ENCODE measurements at places on chromosomes 5 and 9.

DNA sequence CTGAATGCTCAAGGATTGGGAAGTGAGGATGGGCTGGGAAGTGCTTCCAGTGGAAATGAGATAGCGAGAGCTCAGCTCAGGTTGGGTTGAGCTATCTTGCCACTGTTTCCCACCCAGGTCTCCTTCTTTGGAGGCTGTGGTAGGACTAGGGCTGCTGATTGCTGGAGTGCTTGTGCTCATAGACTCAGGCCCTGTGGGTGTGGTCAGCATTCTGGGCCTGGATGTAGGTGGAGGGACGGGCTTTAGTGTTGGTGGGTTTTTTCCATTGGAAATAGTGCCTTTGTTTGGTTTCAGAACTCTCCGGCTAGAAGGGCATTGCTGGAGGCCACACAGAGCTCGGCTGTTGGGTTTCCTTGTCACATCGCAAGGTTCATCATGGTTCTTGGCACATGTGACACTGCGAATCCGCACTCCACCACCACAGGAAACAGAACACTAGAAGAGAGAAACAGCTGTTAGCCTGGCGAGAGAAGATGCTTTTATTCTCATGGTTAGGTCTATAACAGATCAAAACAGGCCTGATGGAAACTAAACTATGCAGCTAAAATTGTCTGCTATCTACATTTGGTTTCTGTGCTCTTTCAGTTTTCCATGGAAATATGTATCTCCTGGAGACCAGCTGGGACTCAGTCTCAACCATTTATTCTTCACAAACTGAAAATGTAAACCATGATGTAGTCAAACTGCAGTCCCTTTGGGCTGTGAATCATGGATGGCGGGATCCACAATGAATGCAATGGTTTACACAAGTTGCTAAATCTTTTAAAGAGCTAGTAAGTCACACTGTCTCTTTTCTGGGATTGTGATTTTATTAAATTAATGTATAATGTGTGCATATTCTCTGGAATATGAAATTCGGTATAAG lies 136.2 kb downstream of the TARS1 start:
- no peak for DNase-seq

- DNase-seq = no peak
Measured at GRCh38 chr9:69548681-69549080, 123.5 kb downstream of the APBA1 start.

DNA sequence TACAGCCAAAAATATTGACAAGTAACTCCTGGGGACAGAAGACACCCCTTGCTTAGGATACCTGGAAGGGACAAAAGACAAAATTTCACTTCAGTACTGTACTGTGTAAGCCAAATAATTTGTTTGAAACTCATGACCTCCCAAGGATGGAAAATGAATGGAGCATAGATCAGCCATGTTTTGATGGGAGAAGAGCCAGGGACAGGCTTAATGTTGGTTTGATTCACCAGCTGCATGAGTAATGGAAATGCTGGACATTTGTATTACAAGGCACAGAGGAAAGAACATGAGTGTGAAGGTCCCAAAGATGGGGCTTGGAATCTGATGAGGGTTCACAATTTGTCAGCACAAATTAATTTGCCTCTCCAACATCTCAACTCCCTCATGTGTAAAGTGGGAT lies 122.8 kb downstream of the ENC1 start:
- DNase-seq = no peak

DNA sequence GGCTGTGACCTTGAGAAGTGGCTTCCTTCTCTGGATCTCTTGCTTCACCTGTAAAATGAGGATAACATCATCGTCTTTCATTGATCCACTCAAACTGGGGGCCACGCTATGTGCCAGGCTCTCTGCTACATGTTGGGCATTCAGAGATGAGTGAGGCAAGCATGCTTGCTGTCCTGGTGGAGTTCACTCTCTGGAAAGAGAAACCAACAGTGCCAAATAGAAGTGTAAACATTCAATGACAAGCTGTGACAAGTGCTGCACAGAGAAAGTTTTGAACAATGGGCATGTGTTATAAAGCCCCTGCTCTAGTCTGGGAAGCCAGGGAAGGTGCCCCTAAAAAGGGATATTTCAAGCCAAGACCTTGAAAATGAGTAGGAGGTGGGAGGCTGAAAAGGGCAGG lies 50.9 kb upstream of the AFAP1L1 start:
- DNase-seq = no peak

DNA sequence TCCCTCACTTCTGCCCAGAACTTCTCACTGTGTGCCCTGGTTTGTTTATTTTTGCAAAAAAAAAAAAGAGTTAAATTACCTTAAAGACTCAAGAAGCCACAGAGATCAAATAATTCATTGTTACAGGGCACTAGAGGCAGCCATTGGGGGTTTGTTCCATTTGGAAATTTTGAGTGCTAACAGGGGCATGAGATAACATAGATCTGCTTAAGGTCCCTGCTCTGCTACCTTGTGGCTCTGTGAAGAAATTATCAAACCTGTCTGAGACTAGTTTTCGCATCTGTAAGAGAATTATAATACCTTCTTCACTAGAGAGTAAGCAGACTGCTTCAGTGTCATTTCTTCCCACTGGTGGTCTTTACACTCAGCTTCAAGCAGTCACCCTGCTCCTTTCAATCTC lies 394 bp downstream of the TLR4 start:
- no peak for DNase-seq

DNA sequence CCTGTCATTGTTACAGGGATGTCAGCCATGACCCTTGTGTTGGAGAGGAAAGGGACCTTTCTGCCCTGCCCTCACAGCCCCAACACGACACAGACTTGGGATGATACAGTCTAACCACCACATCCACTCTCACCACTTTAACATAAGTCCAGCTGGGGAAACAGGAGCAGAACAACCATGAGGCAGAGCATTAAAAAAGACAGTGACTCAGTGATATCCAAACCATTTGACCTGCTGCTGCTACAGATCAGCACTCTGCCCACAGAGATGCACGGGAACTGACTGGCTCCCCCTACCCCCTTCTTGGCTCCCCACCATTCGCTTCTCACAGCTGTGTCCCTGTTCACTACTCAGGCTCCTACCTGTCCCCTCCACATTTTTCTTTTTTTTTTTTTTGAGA lies 458.6 kb downstream of the ZNF608 start:
- DNase-seq = no peak

DNA sequence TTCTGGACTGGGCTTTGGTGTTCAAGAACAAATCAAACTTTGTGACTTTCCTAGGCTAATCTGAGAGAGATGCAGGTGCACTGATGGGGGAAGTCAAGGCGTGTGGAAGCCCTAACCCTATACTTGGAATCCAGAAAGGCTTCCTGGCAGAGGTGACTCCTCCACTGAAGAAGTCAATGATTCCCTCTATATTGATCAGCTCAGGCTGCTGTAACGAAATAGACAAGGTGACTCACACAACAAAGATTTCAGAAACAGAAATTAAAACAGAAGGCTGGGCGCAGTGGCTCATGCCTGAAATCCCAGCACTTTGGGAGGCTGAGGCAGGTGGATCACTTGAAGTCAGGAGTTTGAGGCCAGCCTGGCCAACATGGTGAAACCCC lies 69.6 kb upstream of the GGTA1 start:
- no peak for DNase-seq

DNA sequence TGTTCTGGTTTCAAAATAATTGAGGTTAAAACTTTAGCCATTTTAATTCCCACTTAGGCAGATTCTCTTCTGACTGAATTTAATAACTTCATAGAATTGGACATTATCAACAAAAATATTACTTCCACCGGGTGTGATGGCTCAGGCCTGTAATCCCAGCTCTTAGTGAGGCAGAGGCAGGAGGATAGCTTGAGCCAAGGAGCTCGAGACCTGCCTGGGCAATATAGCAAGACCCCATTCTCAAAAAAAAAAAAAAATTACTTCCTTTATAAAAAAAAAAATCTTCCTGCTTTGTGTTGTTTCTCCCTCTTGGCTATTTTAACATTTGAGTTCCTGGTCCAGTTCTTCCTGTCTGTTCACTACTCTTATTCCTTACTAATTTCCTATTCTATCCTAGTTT lies 18.0 kb downstream of the APC start:
- DNase-seq = no peak

DNA sequence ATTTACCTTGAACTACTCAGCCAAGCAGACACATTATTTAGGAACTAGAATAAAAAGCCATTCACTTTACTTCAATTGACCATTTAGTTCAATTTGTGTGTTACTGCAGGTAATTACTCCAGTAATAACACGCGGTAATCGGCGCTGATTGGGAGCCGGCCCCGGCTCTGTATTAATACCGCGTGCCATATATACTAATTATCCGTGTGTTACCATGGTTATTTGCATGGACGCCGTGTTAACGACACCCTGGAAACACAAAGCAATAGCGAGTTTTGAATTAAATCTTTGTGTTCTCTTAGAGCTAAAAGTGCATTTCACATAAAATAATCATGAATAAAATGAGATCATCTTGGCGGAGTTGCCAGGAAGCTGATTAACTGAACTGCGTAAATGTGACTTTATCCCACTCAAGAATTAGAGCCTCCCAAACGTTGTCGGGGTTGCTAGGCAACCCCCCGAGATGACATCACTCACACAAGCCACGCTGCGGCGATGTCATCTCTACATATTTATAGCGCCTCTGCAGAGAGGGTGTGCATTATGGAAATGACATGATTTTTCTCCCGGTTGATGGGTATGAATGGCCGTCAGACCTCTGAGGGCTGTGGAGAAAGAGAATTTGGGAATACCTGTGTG lies 41.4 kb upstream of the RNU6ATAC start:
- no peak for DNase-seq

DNA sequence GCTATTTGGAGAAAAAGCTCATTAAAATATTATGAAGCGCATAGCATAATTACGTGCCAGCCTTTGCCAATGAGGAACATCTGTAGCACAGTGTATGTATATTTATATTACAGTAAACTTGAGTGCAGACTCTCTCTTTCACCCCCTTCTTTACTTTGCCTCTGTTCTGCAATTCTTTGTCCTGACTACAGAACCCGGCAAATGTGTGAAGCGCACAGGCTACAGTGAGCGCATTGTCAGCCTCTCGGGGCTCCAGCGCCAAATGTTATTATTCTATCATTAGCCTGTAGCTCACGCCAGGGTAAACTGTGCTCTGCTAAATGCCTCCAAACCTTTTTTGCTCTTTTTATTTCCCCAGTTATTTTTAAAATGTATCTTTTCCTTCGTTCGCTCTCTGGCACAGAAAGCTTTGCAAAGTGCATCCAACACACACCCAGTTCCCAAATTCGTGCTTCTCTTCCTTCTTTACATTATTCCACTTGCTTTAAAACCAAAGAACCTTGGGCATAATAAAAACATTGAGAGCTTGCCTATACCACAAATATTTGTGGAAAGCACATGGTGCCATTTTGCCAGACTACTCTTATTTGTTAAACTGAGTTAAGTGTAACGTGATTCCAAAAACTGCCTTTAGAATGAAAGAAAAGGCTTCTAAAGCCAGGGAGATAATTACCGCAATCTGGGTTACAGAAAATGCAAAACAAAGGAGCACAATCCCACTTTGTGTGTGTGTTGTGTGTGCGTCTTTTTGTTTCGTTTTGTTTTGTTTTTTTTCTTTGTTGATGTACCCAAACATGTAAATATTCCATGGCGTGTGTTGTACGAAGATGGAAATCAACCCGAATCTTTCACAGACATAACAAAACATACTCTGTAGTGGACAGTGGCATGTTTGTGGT lies 164.1 kb upstream of the MPDZ start:
- DNase-seq = no peak

DNA sequence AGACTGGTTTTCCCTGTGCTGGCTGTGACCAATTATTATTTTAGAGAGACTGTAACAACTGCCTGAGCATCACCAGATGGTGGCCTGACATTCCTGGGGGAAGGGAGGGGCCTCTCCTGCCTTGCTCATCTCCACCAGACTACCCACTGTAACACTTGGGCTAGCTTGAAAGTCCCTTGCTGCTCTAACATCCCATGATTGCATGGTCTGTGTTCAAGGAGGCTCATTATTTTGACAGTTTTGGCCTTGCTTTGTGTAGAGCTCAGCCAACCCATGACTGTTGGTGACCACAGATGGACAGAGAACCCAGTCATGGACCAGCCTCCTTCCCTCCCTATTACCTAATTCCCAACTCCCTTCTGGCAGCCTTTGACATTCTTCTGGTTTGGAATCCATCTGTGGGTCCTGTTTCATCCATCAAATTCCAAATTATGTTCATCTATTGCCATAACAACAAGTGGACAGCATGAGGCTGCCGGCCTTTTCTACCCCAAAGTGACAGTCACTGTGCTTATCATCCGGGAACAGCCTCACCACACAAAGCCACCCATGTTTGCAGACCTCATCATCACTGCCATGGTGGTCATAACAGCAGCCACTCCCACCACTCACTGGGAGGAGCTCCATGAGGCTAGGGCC lies 49.0 kb upstream of the ICE1 start:
- DNase-seq = no peak

GRCh38 chr9:1460143-1460769 lies 410.1 kb downstream of the DMRT2 start:
- no peak for DNase-seq

- no peak for DNase-seq
Measured at GRCh38 chr5:39558541-39558940, 133.8 kb upstream of the DAB2 start.

DNA sequence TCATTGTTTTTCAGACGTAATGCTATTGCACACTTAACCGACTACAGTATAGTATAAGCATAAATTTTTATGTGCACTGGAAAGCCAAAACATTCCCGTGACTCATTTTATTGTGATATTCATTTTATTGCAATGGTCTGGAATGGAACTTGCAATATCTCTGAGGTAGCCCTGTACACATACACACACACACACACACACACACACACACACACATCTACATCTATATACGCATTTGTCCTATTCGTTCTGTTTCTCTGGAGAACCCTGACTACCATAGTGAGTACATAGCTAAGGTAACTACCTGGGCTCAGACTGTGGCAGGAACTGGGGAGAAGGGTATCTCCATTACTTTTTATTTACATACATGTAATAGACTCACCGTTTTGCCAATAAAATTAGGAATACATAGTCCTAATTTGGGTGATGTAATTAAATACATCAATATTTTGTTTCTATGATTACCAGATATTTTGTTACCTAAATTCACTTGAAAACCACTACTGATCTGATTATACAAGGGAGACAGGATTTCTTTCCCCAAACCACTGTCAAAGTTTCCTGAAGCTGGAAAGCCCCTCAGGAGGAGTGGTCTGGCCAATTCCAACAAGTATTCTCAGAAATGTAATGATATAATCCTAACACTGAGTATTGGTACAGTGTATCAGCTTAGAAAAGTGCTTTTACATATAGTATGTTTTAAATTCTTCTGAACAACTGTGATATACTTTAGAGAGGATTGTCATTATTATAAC lies 74.0 kb upstream of the PLPP1 start:
- no peak for DNase-seq

GRCh38 chr5:137264573-137264972 lies 234.6 kb downstream of the SPOCK1 start:
- no peak for DNase-seq

DNA sequence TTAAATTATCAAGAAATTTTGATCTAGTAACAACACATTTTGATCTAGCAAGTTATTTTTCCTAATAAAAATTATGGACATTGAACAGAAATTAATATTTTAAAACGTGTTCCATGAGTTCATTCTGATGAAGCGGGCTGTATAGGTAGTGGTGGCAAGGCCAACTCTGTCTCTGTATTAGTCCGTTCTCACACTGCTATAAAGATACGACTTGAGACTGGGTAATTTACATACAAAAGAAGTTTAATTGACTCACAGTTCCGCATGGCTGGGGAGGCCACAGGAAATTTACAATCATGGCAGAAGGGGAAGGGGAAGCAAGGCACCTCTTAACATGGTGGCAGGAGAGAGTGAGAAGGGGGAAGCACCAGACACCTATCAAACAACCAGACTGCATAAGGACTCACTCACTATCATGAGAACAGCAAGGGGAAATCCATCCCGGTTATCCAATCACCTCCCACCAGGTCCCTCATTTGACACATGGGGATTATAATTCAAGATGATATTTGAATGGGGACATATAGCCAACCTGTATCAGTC lies 61.2 kb downstream of the TMEM232 start:
- no peak for DNase-seq

Data from stimulated activated naive CD8-positive, alpha-beta T cell treated with anti-CD3 and anti-CD28 coated beads, Interleukin-15, amount 100 ng/mL, for 72 hours (primary cell).